Esophagus muscularis mucosa (tissue), 4 donors: ENCODE measurements at places on chromosomes 11 and 22.

DNA sequence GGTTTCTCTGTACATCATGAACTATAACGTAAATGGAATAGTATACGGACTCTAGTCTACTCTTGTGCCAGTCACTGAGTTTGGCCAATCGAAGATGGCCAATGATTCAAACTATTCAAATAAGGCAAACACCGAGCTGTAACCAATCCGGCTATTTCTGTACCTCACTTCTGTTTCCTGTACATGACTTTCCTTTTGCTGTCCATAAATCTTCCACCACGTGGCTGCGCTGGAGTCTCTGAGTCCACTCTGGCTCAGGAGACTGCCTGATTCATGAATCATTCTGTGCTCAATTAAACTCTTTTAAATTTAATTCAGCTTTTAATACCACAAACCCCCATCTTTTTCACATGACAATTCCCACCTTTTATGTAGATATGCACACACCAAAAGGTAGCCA is 1.5 kb upstream of the JAML start:
- DNase-seq = no peak

- DNase-seq = no peak
Observed at GRCh38 chr11:107619926-107620325, 29.0 kb downstream of the ELMOD1 start.

- no peak for DNase-seq
Observed at GRCh38 chr11:94803491-94803890, 35.3 kb downstream of the AMOTL1 start.

- DNase-seq = no peak
Observed at GRCh38 chr11:80958987-80959386, 1518.2 kb upstream of the TENM4 start.

DNA sequence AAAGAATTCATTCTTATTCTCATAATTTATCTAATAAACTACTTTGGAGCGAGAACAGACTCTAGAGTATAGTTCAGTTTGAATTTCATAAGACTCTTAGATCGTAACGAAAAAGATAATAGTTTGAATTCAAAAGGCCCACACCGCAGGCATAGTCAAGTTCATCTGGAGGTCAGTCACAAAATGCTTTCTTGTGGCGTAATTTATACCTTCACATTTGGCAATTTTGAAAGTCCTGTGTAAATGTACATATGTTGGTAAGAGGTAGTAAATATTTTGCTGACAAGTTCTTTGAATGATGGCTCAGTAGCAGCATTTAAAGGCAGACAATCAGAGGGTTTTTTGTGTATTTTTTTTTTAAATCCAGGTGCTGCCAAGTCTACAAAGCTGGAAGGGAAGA is 88.1 kb downstream of the TEAD1 start:
- no peak for DNase-seq

DNA sequence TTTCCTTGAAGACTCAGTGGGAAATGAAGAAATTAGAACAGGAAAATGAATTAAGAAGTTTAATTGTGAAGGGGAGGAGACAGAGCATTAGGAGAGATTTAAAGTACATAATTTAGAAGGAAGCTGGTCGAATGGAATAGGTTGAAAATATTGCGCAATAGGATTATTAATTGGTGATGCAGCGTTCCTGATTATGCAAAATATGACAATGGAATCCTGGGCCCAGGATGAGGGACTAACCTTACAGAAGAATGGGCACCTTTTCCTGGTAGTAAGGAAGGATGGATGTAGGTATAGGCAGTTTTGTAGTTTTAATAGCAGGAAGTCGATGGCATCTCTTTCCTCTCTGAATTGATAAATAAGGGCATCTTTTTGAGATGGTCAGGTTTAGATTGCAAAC is 7.8 kb downstream of the TTC12 start:
- DNase-seq = no peak

DNA sequence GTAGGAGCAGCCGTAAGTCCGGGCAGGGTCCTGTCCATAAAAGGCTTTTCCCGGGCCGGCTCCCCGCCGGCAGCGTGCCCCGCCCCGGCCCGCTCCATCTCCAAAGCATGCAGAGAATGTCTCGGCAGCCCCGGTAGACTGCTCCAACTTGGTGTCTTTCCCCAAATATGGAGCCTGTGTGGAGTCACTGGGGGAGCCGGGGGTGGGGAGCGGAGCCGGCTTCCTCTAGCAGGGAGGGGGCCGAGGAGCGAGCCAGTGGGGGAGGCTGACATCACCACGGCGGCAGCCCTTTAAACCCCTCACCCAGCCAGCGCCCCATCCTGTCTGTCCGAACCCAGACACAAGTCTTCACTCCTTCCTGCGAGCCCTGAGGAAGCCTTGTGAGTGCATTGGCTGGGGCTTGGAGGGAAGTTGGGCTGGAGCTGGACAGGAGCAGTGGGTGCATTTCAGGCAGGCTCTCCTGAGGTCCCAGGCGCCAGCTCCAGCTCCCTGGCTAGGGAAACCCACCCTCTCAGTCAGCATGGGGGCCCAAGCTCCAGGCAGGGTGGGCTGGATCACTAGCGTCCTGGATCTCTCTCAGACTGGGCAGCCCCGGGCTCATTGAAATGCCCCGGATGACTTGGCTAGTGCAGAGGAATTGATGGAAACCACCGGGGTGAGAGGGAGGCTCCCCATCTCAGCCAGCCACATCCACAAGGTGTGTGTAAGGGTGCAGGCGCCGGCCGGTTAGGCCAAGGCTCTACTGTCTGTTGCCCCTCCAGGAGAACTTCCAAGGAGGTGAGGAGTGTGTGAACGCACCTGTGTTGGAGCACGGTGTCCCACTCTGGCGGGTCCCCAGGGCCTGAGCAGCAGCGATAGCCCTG is at the start of gene TAGLN:
Gene TAGLN, plus strand, starts transcription at position 318 of the 863 bp plus-strand sequence. CDS start 3,644 bp downstream, outside the sequence.
- no peak for DNase-seq

- no peak for DNase-seq
Observed at GRCh38 chr22:30891781-30892180, 76.8 kb downstream of the MORC2 start.
